Ammon's horn (tissue), 1 donor: ENCODE measurements at places on chromosomes 1 and 21.

GRCh38 chr1:53643041-53643880, 95.7 kb downstream of the GLIS1 start:
- DNase-seq, result no peak

GRCh38 chr1:3160647-3161145, 91.7 kb downstream of the PRDM16 start:
- no peak for DNase-seq

- no peak for DNase-seq
Measured at GRCh38 chr1:26686795-26687194, 9.0 kb upstream of the ARID1A start.

DNA sequence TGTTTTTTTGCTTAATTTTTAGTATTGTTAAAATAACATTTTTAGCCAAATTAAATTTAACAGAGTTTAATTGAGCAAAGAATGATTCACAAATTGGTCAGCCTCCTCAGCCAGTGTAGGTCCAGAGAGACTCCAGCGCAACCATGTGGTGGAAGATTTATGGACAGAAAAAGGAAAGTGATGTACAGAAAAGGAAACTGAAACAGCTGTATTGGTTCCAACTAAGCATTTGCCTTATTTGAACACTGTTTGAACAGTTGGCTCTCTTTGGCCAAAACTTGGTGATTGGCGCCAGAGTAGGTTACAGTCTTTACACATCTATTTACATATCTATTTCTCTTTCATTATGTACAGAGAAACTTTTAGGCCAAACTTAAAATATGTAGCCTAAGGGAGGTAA, 19.4 kb downstream of the RPS6KC1 start:
- peak; percentile 26 for DNase-seq

- DNase-seq, result no peak
Measured at GRCh38 chr1:80278936-80279335, 1272.4 kb upstream of the ADGRL4 start.

- DNase-seq, result peak; percentile 52
Measured at GRCh38 chr1:70436622-70437251, 25.7 kb downstream of the CTH start.
